Stimulated activated naive B cell treated with anti-CD40 and anti-IgM and Interleukin-4, amounts not matched to agents 10 μg/mL and 1 μg/mL and 100 μg/mL, for 72 hours (primary cell): ENCODE measurements at places on chromosomes 12 and 14.
A peak's percentile ranks its signal among the peaks of the same experiment; 100 is the strongest.

GRCh38 chr14:77085538-77085937 is 12.5 kb upstream of the CIPC start:
- no peak for DNase-seq

DNA sequence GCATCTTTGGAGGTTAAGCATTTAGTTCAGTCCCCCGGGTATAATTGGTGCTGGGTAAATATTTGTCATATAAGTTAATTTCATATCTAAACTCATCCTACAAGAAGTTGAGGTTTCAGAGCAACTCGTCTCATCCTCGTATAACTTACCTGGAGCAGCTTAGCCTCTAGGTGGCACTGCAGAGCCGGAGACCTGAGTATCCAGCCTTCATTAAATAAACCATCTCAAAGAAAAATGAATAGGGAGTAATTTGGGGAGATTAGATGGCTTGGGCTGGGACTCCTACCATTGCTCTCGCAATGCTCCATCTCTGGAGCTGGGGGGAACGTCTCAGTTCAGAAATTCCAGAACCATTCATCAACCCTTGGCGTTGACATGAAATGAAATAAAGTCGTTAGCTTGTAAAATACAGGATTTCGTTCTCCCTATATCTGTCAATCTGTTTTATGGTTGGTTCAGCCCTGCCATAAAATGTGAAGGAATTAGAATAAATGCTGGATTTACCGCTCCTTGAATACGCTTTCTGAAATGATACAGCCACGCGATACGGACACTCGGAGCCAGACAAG is 122.9 kb upstream of the TMEM132D start:
- DNase-seq = no peak

DNA sequence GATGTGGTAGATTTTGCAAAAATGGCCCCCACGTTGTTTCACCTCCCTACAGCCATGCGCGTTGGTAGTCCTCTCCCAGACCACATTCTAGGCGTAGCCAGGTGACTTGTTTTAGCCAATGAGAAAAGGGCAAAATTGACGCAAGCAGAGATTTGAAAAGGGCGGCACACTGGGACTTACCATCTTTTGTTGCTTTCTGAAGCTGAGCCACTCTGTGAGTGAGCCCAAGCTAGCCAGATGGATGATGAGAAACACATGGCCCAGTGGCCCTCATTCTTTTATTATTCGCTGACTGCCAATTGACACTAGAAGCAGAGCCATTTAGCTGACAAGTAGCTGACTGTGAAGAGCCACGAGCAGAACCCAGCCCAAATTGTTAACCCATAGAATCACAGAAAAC is 142.0 kb upstream of the GZMB start:
- no peak for DNase-seq

DNA sequence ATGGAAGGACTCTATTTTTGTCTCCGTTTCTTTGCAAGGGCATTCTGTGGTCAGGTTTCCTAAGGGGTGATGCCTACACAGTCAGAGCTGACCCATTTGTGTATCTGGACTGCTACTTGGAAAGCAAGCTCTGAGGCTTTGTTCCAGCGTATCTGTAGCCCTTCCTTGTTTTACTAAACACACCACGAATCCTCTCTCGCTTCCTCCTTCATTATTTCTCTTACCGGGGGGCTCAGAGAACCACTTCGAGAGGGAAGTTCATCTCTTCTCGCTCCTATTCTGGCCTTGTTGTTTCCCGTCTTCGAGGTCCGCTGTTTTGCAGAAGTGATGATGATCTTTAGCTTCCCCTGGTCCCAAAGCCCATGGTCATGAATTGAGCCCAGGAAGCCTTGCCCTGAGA is 164.7 kb downstream of the SSPN start:
- DNase-seq = no peak

DNA sequence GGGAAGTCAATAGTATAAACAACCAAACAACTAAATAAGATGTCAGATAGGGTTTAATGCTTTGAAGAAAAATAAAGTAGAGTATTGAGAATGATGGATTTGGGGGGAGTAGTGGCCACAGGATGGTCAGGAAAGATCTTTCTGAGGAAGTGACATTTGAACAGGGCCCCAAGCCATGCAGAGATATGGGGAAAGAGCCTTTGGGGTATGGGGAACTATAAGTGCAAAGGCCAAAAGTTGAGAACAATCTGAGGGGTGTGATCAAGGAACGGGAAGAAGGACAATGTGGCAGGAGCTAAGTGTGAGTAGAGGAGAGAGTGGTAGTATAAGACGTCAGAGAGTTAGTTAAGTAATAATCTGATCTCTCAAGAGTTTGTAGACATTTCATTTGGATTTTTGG is 1.3 kb downstream of the MRPS35 start:
- DNase-seq = no peak

- no peak for DNase-seq
These were observed 217.6 kb downstream of the ANO6 start for GRCh38 chr12:45433441-45433868.

GRCh38 chr12:18643681-18644080 is 94.1 kb downstream of the PLCZ1 start:
- DNase-seq = no peak

GRCh38 chr14:85960756-85961155 is 430.8 kb downstream of the FLRT2 start:
- no peak for DNase-seq

DNA sequence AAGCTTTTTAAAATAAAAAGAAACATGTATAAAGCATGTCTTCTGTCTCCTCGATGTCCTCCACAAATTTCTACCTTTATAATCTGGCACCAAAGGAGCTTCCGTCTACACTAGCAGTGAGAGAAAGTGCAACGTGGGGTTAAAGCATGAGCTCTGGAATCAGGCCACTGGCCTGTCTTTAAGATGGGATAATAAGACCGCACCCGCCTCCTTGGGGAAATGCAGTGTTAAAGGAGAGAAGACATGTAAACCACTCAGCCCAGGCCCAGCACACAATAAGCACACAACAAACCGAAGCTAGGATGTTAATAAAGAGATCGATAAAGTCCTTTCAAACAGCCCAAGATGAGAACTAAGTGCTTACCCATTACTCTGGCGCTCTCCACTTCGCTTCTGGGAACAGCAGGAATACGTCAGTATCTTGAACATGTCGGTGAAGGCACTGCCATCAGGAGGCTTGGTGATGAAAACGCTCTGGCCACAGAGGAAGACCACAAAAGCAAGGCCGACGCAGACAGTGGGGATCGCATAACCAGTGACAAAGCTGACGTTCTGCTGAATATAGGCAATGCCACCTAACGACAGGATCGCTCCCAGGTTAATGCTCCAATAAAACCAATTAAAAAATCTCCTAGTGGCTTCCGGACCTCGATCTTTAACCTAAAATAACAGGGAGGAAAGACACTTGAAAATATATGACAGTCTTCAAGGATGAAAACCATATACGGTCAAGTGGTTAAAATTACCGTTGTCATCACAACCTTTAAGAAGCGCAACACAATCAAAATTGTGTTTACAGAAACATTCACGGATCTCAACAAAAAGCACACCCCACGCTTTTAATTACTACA is 9.1 kb downstream of the SLC15A4 start:
- no peak for DNase-seq

DNA sequence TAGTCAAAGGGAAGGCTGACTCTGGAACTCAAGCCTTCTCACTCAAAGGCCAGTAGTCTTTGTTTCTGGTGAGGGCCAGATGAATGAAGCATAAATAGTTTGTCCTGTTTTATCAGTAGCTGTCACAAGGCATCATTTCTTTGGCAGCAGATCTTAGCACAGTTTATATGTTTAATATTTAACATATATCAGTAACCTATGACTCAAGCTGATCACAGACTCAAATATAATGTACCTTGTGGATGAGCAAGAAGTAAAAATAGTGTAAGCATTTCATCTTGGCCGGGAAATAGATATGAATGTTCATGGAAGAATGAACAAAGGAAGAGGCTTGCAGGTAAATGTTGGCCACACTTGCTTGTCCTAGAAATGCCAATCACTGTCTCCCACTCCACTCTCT is 158.3 kb upstream of the BMP4 start:
- no peak for DNase-seq

DNA sequence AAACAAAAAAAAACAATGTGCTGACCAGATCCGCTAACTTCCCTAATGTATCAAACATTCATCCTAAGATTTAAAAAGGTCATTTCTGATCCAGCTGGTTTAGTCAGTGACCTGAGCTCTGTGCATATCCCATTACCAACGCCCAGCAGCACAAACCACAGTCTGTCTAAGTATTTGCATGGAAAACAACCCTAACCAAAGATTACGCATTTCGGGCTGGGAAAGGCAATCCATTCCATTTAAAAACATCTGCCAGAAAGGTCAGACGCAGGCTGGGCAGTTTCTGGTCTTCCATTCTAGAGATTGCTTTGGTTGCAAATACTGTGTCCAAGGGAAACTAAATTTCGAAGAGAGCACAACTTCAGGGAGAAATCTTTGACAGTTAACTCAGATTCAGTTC is 234.9 kb downstream of the FLRT2 start:
- DNase-seq = no peak

DNA sequence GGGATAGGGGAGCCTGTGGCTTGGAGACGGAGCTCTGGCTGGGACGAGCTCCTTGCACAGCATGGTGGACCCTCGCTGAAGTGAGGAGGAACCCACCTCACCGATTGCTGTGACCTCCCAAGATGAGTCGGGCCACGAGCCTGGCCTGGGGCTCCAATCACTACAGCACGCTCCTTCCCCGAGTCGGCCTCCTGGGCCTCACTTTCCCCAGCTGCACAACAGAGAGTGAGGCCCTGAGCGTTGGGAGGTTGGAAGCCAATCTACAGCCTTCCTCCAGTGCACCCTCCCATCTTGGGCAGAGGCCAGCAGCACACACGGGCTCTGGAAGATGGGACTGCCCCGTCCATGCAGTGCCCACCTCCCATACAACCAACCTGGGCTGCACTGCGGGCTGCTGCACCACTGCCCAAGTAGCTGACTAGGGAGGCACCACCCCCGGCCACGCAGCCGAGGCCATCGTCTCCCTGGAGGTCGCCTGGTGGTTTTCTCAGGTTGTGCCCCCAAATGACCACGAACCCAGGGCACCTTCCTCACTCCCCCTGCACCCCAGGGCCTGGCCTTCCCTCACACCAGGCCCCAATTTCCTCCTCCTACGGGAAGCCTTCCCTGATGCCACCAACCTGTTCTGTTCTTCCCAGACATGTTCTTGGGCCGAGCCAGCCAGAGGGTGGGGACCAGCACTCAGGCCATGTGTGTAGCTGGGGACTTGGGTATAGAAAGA is 152.3 kb upstream of the C14orf180 start:
- no peak for DNase-seq

DNA sequence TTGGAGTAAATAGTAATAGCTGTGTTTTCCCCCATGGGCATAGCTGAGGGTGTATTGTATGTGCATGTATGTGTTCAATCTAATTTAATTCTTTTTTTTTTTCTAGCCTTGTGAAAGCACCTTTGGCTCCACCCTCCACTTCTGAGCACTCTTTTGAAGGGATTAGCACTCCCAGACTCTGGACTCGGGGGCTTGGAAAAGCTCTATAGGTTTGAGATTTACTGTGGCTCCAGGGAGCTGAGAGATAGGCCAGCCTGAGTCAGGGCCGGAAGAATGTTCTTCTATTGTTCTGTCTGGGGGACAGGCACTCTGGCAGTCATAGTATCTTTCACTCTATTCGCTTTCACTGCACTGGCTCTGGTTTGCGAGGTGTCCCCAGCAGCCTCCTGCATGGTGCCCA is 540.0 kb upstream of the TBX3 start:
- no peak for DNase-seq

- DNase-seq = peak; percentile 17
These were observed 57.3 kb downstream of the TTC7B start for GRCh38 chr14:90758959-90759358.

- DNase-seq = no peak
These were observed 10.3 kb downstream of the NAB2 start for GRCh38 chr12:57099047-57099714.

DNA sequence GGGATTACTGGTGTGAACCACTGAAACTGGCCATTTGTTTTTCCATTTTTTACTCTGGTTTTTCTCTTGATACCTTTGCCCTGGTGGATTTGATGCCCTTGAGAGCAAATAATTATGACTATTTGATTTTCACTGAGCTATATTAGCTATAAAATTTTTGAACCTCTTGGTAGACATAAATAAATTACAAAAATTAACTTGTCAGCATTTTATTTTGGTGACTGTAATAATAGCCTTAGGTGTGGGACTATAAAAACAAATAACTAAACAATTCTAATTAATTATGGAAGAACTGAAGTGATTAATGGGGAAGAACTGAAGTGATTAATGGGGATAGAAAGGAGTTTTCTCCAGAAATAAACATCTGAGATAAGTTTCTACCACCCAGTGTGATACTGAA is 62.7 kb downstream of the CAND1 start:
- no peak for DNase-seq

- DNase-seq = no peak
These were observed 8.0 kb downstream of the GSG1 start for GRCh38 chr12:13095266-13095995.

DNA sequence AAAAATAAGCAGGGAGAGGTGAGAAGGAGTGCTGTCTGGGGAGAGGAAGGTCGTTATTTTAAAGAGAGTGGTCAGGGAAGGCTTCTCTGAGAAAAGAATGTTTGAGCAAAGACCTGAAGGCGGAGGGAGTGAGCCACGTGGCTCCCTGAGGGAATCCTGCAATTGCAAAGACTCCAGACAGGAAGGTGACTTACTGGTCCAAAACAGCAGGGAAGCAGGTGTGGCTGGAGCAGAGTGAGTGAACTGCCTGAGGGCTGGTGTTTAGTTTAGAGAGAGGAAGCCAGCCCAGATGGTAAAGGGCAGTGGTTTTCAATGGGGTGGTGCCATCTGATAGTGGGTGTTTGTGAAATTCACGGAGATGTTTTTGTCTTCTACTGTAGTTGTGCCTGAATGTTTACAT is 58.8 kb upstream of the LTA4H start:
- DNase-seq = no peak

- no peak for DNase-seq
These were observed 115.6 kb downstream of the RBM19 start for GRCh38 chr12:113850309-113851056.

- no peak for DNase-seq
These were observed 405.8 kb downstream of the MED13L start for GRCh38 chr12:115871714-115872113.

- DNase-seq = no peak
These were observed 1.9 kb downstream of the PLEKHG3 start for GRCh38 chr14:64706119-64706592.

DNA sequence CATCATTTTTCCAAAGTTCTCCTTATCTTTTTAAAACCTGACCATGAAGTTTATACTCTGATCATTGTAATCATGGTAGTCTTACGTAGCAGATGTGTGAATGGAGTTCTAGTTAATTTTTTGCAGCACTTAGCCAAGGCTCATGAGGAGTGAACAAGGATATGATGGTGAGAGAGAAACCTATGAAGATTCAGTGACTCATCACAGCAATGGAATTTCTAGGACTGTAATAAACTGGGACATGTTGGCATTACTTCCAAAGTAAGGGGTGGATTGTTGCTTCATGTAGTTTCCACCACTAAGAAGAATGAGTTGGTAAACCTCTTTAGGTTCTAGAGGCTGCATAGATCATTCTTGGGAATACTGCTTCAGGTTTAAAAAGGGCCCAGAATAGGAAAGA is 102.7 kb downstream of the LRRIQ1 start:
- no peak for DNase-seq

- DNase-seq = no peak
These were observed 3.6 kb downstream of the EID3 start for GRCh38 chr12:104306943-104307654.
